Stimulated activated CD4-positive, alpha-beta T cell treated with anti-CD3 and anti-CD28 coated beads, Interleukin-1b, Interleukin-23, amount 100 ng/mL, for 24 hours (primary cell): ENCODE measurements at places on chromosomes 2 and 18.

DNA sequence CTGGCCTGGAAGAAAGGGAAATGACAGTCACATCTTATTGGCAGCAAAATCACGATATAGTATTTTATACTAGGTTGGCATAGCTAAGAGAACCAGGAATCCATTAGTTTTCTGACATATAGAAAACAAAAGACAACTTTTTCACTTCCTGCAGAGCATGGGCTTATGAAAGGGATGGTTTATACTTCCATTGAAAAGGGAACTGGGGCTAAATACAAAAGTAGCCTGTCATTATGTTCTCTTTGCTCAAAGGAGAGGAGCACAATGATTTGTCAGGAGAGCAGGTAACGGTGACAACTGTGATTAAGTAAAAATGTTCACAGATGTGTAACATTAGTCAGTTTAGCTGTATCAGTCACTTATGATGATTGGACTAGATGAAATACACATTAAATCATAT is 46.4 kb downstream of the SLC25A12 start:
- no peak for DNase-seq

- no peak for DNase-seq
These were observed 130.9 kb downstream of the GLI2 start for GRCh38 chr2:120866483-120867140.

- no peak for DNase-seq
These were observed 55.9 kb downstream of the CACNB4 start for GRCh38 chr2:152042636-152043615.

GRCh38 chr2:46393865-46394264 is 85.5 kb upstream of the TMEM247 start:
- DNase-seq: no peak

GRCh38 chr2:222248256-222248655 is 50.5 kb downstream of the PAX3 start:
- DNase-seq: no peak

DNA sequence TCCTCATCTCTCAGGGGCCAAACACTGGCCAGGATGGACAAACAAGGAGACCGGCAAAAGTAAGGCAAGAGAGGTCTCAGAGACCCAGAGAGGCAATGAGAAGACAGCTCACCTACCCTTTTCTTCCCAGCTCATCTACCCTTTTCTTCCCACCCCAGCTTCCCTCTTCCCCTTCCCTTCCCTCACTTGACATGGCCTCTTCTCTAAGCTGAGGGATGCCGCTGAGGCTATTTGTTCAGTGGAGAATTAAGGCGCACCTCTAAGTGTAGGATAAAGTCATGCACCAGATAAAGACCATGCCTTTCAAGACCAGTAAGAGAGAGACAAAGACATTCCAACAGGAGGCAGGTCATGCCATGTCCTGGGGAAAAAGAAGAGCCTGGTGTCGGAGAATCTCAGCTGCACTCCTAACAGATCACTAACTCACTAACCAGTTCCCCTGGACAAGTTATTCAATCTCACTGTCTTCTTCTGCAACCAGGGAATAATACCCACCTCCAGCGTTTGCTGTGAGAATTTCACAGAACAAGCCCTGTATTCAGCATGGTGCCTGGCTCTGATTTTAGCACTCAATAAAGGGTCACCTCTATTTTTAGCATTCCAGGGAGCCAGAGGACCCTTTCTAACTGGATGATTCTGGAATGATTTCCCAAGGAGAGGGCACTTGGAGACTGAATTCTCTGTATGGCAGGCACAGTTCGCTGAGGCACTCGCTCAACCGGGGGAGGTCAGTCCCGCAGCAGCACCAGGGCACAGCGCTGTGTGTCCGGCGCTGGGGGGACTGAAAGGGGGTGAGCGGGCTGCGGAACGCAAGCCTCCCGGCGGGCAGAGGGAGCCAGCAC is 3.0 kb upstream of the FOSL2 start:
- DNase-seq: no peak

GRCh38 chr18:2293109-2293839 is 278.0 kb downstream of the METTL4 start:
- DNase-seq: no peak

DNA sequence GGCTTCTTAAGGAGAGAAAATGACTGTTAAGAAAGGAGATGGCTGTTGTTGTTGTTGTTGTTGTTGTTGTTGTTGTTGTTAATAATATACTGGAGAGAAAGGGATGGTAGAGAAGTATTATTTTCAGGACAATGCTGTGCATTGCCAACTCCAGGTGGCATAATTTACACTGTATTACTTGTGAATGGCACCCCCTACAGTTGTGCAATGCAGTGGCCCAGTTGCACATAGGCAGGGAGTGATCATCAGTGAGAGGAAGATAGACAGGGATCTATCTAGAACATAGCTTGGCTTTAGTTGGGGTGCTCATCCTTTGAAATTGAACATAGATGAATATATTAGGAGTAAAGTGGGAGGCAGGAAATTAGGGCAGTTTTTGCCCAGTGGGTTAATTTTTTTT is 47.2 kb upstream of the TMEM163 start:
- DNase-seq: no peak

DNA sequence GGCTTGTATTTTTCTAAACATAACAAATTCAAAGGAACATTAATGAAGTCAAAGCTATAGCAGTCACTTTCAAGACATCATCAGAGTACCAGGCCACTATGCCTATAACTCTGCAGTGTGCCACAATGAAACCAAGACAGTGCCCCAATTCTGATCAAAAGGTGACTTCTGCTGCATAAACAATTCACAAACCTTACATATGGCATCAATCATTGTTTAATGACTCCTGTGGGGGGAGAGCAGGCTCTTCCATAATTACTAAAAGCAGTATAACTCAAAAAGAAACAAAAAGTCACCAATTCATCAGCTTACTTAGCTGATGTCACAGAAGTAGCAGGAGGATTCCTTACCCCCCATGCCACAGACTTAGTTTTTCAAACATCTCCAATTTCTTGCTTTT is 15.5 kb downstream of the LPIN2 start:
- no peak for DNase-seq

GRCh38 chr2:160458718-160459453 is 34.7 kb downstream of the RBMS1 start:
- DNase-seq: no peak

DNA sequence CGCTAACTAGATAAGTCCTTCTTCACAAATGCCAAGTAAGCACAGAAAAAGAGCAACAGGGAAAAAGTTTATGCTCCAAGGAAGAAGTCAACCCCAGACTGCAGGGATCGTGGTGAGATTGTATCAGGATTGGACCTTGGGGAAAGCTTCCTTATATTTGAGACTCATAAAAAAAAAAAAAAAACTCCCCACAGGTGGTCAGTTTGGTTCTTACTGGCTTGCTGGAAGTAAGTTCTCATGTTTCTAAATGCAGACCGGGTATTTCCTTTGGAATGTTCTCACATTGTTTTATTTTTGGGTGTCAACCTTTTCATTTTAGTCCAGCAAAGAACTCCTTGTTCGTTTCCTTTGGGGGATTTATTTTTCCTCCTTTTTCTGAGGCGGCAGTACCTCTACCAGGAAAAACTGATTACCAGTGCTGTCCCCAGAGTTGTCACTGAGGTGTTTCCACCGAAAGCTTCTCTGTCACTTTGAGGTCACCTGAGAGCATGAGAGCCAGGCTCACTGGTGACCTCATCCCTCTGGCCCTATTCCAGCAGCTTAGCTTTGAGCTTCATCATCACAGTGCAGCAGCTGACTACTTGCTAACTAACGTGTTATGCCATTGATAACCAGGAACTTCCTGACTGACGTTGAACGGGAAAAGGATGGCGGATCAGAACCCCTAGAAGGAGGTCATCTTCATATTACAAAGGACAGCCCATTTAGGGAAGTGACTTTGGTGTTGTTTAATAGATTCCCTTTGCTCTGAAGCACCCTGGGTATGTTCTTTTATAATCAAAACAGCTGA is 16.8 kb upstream of the ATP8B1 start:
- DNase-seq: no peak

- no peak for DNase-seq
These were observed 5.1 kb upstream of the STPG4 start for GRCh38 chr2:47160211-47160610.

DNA sequence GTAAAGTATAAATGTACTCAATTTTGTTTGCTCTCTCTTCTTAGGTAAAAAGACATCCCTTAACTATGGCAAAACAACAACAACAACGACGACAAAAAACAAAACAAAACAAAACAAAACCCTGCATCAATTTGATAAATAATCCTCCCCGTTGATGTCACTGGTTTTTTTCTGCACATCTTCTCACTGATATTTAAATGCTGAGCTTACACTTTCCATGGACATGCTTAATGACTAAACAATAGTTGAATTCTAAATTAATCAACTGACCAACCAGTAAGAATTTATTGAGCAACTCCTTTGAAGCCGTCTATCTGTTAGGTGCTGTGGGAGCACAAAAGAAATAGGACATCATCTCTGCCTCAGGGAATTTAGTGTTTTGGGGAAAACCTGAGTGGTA is 20.2 kb upstream of the POLE4 start:
- no peak for DNase-seq

DNA sequence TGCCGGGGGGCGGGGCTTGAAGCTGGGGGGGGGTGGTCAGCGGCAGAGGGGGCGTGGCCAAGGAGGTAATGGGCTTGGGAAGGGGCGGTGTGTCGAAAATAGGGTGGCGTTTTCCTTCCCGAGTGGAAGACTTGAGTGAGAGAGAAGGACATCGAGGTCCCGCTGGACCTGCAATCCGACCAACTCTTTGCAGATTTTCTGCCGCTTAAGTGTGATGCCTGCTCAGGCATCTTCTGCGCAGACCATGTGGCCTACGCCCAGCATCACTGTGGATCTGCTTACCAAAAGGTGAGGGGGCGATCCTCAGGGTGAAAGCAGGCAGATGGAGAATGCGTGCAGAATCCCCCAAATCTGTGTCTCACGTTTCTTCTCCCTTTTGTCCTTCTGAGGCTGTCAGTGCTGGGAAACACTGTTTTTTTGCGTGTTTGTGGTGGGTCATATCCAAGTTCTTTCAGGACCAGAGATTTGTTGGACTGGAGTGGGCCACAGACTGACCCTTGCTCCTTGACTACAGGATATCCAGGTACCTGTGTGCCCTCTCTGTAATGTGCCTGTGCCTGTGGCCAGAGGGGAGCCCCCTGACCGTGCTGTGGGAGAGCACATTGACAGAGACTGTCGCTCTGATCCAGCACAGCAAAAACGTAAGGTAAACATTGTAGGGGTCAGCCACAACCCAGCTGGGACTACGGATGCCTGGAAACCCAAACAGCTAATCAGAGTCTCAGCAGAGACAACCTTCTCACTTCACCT is 727 bp downstream of the ZFAND2B start:
- DNase-seq: no peak

- DNase-seq: no peak
These were observed 165.8 kb downstream of the TNS1 start for GRCh38 chr2:217836901-217837491.

DNA sequence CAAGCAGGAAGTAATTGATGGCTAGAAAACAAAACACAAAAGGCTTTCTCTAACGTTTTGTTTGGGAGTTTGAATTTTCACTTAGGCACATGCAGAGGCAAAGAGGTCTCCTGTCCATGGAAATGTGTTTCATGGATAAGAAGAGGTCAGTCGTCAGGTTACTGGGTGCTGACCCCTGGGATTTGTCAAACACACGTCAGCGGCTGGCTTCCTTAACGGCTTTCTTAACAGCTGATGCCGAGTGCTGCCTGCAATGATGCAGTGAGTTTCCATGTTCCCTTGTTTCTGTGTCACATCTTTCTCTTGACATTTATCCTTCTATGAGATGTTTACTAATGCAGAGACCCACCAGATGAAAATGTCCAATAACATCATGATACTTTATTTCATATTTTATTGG is 31.7 kb downstream of the GPR39 start:
- DNase-seq: no peak

DNA sequence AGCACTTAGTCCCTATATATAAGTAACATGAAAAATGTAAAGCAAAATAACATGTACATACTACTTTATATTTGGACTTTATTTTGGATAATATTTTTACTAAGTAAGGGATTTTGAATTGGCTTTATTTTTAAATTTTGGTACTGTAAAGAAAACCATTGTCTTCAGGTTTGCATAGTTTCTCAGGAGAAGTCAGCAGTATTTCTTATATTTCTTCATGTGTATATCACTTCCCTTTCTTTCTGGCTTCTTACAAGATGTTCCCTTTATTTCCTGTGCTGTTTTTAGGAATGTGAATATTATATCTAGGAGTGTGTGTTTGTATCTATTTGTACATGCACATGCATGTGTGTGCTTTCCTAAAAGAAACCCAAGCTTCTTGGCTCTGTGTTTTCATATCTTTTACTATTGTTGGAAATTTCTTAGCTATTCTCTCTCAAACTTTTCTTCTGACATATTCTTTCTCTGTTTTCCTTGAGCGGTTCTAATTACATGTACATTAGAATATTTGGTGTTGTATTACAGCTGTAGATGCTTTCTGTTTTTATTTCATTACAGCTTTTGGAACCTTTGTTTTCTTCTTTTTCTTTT is 1549.7 kb upstream of the ACVR2A start:
- DNase-seq: no peak

GRCh38 chr2:129748653-129749052 is 230.8 kb upstream of the RAB6C start:
- no peak for DNase-seq

- no peak for DNase-seq
These were observed 44.4 kb downstream of the EXOC6B start for GRCh38 chr2:72781480-72781879.

DNA sequence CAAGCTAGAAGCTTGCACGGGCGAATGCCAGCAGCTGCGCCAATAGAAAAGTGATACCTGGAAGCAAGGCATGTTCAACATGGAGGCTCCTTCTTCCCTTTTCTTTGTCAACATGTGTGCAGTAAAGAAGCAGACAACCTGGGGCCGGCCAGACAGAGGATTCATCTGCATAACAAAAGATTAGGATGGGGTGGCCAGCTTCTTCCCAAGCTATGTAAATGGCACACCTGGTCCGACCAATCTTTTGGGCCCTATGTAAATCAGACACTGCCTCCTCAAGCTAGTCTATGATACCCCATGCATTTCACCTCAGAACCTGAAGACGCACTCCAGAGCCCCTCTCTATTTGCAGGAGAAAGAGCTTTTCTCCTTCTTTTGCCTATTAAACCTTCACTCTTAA is 66.4 kb upstream of the TGFA start:
- no peak for DNase-seq

- DNase-seq: no peak
These were observed 65.4 kb downstream of the CCDC85A start for GRCh38 chr2:56248965-56249742.

DNA sequence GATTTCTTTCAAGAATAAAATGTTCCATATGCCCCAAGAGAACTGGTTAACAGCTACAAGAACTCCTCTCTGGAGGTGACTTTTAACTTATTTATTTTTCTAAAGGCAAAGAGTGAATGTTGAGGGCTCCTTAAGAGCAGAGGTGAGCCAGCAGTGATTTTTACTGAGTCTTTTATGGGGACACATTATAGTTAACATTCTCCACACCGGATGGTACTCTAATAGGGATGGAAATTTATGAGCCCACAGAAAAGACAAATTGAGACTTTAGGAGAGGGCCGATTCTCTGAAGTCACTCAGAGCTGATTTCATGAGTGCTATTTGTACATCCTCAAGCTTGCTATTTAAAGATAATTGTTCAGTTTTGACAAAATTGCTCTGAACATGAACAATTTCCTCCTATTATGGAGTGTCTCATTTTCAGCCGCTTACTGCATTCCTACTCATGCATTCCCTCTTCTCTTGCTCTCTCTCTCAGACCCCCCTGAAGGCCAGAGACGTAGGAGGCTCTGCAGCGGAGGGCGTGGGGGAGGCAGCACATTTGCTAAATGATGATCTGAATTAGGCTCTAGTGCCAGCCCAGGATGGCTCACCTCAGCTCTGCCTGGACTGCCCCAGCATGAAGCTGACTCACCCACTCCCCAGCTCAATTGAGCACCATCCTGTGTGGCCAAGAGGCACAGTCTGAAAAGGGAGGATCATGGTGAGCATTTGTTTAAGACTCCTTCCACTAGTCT is 5.9 kb upstream of the RPL37A start:
- DNase-seq: no peak
